ENCODE measurements at places on chromosomes 11 and 22.

- no peak for DNase-seq
Measured at GRCh38 chr11:45684440-45684839, 19.0 kb upstream of the CHST1 start.

DNA sequence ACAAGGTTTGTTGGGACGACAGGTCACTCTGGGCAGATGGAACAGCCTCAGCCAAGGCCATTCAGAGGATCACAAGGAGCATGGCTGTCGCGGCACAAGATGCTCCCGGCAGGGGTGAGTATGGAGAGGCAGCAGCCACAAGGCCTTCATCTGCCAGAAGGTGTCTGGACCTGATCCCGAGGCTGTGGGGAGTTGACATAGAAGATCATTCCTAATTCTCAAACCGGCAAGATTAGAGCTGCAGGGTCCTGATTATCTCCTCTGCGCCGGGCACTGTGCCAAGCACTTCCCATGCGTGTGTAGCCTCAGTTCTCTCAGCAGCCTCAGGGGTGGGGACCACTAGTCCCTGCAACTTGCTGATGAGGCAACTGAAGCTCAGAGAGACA is 32.3 kb upstream of the RFPL3 start:
- no peak for DNase-seq

GRCh38 chr11:86620891-86621521 is 51.4 kb downstream of the ME3 start:
- no peak for DNase-seq

- DNase-seq: no peak
Measured at GRCh38 chr22:48869161-48869560, 958.5 kb downstream of the BRD1 start.

DNA sequence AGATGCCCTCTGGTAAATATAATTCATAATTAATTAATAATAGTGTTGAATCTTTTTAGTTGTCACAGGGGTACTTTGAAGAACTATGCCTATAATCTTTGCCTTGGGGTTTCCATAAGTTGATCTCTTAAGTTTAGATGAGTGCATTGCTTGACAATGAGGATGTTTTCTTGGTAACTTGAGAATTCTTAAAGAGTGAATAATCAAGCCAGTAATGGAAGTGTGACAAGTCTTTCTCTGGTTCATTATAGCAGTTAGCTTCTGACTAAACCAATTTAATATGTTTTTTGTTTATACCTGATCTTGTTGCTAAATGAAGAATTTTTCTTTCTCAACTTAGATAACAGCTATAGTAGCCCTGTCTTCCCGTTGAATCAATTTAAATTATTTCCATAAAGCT is 46.2 kb downstream of the ATXN10 start:
- DNase-seq: no peak

DNA sequence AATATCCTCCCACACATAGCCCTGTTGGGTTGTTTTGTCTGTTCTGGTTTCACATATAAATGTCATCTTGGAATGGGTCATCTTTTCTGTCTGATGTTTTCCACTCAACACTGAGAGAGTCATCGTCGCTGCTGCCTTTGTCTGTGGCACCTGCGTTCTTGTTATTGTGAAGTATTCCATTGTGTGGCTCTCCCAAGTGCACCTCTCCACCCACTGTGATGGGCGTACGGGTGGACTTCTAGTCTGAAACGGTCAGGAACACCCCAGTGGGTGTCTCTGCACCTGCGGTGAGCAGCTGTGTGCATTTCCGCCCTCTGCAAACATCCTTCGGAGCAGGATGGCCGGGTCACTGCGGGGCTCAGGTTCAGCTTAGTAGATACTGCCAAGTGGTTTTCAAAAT is 34.5 kb upstream of the RTL6 start:
- DNase-seq: no peak

DNA sequence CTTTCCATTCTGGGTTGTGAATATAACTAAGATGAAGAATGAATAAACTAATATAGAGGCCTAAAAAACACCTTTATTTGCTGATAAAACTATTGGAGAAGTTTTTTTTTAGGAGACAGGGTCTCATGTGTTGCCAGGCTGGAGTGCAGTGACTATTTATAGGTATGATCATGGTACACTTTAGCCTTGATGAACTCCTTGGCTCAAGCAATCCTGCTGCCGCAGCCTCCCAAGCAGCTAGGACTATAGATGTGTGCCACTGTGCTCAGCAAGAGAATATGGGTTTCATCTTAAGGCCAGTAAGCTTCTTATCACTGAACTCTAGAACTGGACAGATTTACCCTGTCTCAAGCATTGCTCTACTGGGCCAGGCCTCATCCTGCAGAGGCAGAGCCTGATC is 26.6 kb downstream of the CCDC90B start:
- no peak for DNase-seq

DNA sequence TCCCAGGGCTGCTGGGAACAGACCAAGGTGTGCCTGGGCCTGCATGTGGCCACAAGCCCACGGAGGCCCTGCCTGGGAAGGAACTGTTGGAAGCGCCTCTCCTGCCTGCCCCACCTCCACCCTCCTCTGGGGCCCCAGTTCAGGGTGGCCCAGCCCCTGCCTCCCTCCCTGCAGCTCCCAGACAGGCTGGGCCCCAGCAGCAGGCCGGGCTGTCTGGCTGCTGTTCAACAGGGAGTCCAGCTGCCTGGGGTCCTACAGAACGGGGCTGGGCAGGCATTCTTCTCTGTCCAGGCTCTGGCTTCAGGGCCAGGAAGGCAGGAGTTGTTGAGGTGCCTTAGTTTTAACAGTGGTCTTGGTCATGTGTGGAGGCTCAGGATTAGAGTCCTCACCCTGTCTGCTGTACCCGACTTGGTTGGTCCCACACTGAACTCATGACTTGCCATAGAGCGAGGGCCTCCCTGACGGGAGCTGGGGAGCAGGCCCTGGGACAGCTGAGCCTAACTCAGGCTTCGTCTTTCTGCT is 11.8 kb downstream of the PRDM11 start:
- DNase-seq: no peak

DNA sequence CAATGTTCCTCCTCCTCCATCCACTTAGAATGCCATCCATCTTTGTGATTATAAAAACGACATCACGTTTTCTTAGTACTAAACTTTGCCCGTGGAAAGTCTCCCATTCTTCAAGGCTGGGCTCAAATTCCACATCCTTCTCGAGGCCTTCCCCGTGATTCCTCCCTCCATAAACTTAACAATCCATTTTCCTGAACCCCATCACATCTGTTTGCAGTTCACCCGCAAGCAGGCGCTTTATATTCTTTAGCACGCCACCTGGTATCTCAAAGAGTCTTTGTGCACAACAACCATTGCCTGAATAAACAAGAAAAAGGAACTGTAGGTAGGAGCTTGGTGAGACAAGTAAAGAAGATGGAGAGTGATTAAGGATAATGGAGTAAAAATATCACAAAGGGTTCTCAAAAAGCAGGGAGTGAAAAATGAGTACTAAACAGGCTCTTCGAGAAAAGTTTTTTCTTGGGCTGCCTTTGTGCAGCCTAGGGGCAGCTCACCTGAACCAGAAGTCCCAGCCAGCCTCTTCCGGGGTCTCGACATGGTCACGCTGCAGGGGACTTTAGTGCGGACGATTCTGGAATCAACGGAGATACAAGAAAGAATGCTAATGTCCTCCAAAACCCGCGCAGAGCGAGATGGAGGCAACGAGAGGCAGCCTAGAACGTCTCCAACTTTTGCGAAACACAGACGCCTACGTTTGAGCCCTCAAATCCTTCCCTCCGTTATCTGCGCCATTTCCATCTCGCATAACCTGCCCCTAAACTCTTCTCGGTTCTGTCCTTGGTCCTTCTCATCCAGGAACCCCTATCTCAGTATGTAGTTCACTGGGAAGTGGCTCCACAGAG is 585 bp downstream of the THYN1 start:
- no peak for DNase-seq

- DNase-seq: no peak
Measured at GRCh38 chr11:70026726-70027125, 51.4 kb upstream of the ANO1 start.

DNA sequence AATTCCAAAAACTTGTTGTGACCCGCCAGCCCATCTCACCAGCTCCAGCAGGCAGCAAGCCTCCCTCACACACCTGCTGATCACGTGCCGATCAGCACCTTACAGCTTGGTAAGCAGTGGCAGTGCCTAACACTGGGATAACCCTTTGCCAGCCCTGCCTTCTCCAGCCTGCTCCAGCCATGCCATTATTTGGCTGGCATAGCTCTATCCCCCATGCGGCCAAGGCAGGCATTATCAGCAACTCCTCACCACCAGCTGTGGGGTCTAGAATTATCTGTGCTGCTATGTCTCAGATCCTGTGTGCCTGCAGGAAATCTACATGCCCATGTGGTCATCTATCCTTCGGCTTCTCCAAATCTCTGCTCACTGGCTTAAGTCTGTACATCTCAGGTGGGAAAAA is 215.0 kb downstream of the ST3GAL4 start:
- DNase-seq: no peak

GRCh38 chr11:65802841-65803240 is 16.0 kb downstream of the OVOL1 start:
- DNase-seq: no peak

DNA sequence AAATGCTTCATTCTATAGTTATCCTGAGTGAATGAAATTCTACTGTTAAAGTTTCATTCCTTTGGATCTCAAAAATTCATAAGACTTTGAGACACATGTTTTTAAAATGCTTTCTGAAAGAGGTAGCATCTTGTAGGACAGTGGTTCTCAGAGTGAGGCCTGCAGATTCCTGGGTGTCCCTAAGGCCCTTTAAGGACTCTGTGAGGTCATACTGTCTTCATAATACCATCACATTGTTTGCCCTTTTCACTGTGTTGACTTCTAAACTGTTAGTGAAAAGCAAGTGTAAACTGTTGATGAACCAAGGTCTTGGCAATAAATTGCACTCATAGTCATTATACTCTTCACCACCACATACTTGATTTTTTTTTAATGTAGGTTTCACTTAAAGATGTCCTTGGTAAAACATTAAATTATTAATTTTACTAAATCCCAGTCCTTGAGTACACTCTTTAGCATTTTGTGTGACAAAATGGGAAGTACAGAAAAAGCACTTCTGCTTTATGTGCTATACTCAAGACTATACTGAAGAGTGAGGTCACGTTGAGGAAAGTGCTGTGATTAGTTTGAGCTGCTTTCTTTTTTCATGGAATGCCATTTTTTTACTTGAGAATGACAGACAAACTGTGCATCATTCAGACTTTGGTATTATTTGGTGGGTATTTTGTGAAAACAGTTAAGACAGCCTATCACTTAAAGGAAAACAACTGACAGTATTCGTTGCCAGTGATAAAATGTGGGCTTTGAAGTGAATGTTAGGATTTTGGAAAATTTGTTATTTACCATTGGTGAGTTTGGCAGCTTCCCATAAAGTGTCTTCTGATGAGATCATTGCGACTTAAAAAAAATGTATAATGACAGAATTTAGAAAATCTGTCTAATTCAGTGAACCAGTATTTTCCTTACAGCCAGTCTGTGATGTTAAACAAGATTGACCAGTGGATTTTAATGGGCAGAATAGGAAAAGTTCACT is 61.1 kb downstream of the SPECC1L start:
- no peak for DNase-seq

DNA sequence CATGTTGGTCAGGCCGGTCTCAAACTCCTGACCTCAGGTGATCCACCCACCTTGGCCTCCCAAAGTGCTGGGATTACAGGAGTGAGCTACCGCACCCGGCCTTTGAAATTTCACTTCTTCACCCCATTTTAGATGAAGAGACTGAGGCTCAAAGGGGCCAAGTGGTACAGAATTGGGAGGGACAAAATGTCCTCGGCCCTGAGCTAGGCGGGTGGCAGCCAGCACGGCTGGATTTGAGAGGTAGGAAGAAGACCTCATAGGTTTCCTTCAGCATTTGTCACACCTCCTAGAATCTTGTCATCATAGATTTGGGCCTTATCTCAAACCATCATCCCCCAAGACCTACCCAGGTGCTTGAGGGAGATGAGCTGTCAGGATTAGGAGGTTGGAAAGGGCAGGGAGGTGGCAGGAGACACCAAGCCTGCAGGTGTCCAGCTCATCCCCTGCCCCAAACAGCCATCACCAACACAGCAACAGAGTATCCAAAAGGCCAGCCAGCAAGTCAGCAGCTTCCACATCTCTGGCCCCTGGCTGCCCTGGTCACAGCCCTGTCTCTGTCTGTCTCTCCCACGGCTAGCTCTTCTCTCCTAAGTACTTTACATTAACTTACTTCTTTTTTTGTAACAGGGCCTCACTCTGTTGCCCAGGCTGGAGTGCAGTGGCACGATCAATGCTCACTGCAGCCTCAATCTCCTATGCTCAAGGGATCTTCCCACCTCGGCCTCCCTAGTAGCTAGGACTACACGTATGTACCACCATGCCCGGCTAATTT is 11.2 kb upstream of the TMPRSS6 start:
- no peak for DNase-seq

GRCh38 chr11:61069427-61069826 is 32.9 kb upstream of the CD5 start:
- no peak for DNase-seq

GRCh38 chr11:121740902-121741301 is 288.1 kb upstream of the SORL1-AS1 start:
- DNase-seq: no peak

GRCh38 chr11:71238285-71238875 is 14.0 kb downstream of the SHANK2 start:
- DNase-seq: no peak

GRCh38 chr11:1323774-1324173 is 14.3 kb upstream of the TOLLIP start:
- DNase-seq: no peak

- no peak for DNase-seq
Measured at GRCh38 chr22:29473001-29473400, 7.0 kb upstream of the NEFH start.

GRCh38 chr11:32466279-32466915 is 31.1 kb upstream of the WT1 start:
- DNase-seq: no peak

GRCh38 chr11:16082095-16083055 is 274.0 kb downstream of the SOX6 start:
- no peak for DNase-seq

DNA sequence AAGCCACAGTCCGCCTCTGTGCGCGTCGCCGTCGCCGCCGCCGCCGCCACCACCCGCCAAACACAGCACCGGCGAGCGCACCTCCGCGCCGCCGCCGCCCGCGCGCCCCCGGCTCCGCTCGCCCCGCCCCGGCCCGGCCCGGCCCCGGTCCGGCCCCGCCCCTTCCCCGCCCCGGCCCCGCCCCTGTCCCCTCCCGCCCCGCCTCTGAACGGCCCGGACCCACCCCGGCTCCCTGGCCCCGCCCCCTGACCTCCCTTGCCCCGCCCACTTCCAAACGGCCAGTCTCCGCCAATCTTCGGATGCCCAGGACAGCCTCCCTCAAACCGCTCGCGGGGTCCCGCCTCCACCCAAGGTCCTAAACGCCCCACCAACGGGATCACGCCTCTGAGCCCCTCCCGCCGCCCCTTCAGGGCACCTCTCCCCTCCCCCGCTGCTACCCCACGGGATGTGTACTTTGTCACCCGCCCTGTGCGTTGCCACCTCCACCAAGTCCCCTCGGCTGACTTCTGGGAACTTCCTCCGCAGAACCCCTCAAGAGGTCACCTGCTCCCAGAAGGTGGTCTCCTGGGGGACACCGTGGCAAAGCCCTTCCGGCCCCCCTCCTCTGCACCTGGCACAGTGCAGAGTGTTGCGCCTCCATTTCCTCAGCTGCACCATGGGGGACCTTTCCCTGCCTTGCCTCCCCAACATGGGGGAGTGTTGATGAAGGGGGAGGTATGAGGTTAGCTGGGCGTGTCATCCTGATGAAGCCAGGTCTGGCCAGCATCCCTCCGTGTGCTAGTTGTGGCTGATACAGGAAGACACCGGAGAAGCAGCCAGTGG is at the start of gene KIAA0930:
Gene KIAA0930 (minus strand): TSS at position 85 of the 822 bp plus-strand sequence. CDS start 191 bp downstream, outside the sequence.
- peak; percentile 65 for DNase-seq

- DNase-seq: no peak
Measured at GRCh38 chr22:46578824-46579561, 41.2 kb upstream of the GRAMD4 start.

GRCh38 chr11:134101282-134101681 is 32.4 kb downstream of the JAM3 start:
- no peak for DNase-seq

Data from stimulated activated CD8-positive, alpha-beta memory T cell treated with anti-CD3 and anti-CD28 coated beads, Interleukin-7, amount 100 ng/mL, for 24 hours (primary cell).